HFF-Myc (cell line): ENCODE measurements at places on chromosomes 7 and 10.

DNA sequence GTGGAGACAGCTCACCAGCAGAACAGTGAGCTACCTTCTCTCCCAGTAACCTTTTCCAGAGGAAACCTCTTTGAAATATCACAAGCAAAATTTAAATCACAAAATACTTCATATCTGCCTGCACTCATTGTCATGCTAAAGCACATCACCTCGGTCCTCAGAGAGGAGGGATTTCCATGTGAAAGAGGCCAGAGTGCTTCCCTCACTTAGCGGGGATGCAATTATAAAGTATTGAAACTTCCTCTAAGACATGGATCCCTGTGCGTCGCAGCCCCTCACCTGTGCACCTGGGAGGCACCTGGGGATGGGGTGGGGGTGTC lies 457.9 kb downstream of the DNAJB6 start:
- DNase-seq = no peak

GRCh38 chr10:71213127-71213621 lies 804 bp downstream of the UNC5B start:
- DNase-seq = no peak

DNA sequence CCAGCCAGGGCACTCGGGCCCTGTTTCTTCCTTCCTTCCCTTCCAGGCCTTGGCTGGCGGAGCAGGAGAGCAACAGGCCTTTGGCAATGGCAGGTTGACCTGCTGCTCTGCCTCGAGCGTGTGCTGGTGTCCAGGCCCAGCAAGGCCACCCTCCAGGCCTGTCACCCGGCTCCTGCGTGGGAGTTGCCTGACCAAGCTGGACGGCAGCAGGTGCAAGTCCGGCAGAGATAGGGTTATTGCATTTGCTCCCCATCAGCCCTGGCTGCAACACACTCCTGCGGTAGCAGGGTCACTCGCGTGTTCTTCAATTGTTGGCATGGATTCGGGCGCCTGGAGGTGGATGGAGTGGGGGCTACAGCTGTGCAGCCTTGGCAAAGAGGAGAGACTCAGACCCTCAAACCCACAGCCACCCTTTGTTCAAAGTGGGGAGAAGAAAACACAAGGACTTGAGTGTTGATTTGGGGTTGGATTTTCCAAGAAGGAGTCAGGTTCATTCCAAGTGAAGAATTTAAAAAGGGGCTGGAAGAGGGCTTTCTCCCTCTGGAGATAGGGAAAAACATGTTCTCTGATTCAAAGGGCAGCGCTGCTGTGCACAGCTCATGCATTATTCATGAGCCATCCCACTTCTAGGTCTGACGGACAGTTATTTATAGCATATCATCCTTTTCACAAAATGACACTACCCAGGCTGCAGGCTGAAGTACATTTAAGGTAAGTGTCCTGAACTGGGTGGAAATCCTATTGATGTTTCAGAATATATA lies 64.2 kb upstream of the PITRM1 start:
- no peak for DNase-seq

DNA sequence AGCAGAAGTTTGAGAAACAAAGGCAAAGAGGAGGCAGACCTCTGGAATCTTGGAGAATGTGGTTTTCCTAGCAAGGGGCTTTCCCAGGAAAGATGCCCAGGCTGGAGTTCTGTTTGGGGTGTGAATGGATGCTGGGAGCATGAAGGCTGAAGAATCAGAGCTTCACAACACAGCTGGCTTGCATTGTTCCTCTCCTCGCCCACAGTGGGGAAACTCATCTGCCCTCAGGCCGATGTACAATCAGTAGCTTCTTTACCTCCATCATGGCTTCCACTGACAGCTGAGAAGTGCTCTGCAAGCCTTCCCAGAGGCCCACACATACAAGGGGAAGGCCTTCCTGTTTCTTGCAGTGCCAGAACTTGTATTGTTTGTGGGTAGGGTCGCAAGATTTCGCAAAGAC lies 90.8 kb upstream of the HECTD2 start:
- DNase-seq = no peak

- no peak for DNase-seq
Observed at GRCh38 chr10:50497758-50498157, 126.0 kb downstream of the SGMS1 start.

GRCh38 chr10:97367126-97367649 lies 32.7 kb upstream of the FRAT2 start:
- DNase-seq = no peak

DNA sequence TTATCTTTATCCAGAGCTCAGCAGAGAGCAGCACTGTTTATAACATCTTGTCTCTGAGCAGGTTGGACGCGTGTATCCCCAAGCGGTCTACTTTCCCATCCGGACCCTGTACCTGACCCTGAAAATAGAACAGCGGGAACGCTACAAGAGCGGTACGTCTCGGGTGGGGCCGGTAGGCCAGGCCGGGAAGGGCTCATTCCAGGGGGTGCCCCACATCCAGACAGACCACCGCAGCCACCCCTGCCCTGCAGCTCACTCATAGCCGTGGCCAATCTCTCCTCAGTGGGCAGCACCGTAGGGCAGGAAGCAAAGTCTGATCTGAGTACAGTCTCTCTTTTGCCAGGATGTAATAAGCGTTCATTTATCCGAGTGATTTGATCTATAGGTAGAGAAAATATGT lies 113.7 kb downstream of the TRRAP start:
- DNase-seq = no peak

DNA sequence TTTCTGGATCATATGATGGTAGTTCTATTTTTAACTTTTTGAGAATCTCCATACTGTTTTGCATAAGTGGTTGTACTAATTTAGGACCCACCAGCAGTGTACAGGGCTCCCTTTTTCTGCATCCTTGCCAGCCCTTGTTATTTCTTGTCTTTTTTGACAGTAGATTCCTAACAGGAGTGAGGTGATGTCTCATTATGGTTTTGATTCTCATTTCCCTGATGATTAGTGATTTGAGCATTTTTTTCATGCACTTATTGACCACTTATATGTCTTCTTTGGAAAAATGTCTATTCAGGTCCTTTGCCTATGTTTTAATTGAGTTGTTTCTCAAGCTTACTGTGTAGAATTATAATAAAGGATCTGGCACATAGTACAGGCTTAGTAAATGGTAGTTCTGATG lies 238.8 kb upstream of the BMPER start:
- no peak for DNase-seq

DNA sequence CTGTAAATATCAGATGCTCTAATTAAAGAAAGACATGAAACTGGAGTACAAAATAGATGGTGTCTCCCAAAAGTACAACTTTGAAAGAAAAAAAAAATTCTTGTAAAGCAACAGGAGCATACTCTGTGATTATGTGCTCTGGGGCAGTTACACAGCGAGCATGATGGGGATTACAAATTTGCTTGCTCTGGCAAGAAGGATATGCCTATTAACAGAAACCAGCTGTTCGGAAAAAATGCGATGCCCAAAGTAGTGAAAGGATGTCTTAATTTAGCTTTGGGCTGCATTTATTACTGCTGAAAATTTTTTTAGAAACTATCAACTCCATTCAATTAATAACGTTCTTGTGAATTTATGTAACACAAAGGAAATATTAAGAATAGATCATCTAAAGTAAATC lies 256.9 kb upstream of the TPK1 start:
- DNase-seq = no peak

DNA sequence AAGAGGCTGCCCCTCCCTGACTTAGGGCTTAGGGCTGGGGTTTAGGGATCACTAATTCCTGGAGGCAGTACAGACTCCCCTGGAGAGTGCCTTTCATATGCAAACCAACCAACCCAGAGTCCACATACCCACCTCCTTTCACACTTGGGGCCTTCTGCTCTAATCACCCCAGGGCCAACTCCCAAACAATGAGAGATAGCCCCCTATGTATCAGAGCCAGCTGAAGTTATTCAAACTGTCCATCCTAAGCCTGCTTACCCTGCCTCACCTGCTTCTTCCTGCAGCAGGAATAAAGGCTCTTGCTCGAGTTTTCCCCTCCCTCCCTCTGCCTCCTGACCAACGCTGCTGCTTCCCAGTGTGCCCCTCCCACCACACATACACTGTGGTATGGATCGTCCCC lies 51.8 kb upstream of the SLC35G1 start:
- no peak for DNase-seq
